ENCODE measurements at places on chromosomes 3 and 15. TPM values are rescaled to one million over a fixed set of nuclear protein-coding genes. Genes with fewer than 3 reads are reported as not detected.

The THPO gene
- total RNA-seq: not detected

The CACNA1D gene
- total RNA-seq: 0.98 TPM

The TMEM212 gene
- not detected for total RNA-seq

The ILDR1 gene
- total RNA-seq: not detected

The ADIPOQ gene
- total RNA-seq: 0.88 TPM

Data from cardiac ventricle fibroblast (primary cell).